ENCODE measurements at places on chromosomes 4 and X.

DNA sequence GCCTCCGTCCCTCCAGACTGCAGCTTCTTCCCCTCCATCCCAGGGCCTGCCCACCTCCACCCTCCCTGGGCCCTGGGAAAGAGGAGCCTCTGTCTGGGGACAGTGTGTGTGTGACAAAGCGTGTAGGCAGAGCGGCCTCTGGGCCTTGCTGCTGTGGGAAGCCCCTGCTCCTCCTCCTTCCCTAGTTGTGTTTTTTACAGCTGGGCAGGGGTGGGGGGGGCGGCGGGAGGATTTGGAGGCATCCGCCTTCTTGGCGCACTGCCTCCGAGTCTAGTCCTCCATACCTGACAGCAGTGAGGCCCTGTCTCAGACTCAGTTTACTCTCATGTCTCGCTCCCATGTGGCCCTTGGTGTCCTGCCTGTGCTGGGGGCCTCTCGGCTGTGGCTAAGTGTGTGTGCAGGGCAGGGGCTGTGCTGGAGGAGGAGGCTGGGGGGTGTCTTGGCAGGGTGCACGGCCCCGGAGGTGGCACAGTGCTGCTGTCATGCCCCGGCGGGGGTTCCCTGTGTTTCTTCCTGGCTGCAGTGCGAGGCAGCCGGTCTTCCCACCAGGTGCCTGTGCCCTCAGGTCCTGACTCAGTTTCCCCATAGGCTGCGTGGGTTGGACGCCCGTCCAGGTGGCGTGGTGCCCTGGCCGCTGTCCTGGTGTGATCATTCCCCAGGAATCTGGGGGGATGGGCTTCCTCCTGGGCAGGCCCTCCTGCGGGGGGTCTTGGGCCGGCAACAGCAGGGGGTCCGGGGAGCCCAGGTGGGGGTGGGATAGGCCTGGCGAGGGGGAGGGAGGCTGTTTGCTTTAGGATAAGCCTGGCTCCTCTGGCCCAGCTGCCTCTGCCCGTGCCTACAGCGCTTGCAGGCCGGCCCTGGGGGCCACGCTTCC lies 7.0 kb downstream of the FGFRL1 start:
- no peak for DNase-seq

GRCh38 chr4:55819634-55820033 lies at the start of gene EXOC1L:
TSS of gene EXOC1L (plus strand) at chr4:55819790. CDS start at chr4:55820027, 237 bp downstream.
- no peak for DNase-seq

- DNase-seq: no peak
Measured at GRCh38 chr4:94680176-94680862, 77.4 kb upstream of the BMPR1B start.

GRCh38 chr4:81404294-81404693 lies 67.4 kb downstream of the RASGEF1B start:
- DNase-seq: no peak

GRCh38 chrX:148632444-148632843 lies 132.0 kb downstream of the AFF2 start:
- DNase-seq: no peak

DNA sequence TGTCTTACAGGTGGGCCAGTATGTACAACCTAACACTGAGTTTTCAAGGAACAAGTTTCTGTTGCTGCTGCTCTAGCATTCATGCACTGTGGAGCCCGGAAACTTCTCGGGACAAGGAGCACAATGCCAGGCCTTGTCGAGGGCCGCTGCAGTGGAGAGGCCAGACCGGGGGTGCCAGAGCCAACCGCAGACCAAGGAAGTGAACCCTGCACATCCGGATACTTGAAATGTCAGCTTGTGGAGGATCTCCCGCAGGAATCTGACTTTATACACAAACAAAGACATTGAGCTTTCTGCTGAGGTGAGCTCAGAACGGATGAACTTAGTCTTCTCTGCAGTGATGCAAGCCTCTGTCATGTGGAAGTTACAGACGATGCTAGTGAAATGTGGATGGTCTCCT lies 99.5 kb downstream of the ZNF827 start:
- no peak for DNase-seq

GRCh38 chr4:93513851-93514250 lies 314.7 kb upstream of the ATOH1 start:
- peak; percentile 91 for DNase-seq

- DNase-seq: peak; percentile 44
Measured at GRCh38 chr4:94804650-94805049, 46.9 kb downstream of the BMPR1B start.

All from NCI-H2171 treated with DMSO at 0.1 percent for 48 hours (cell line).